ENCODE measurements at places on chromosomes 7 and 10. TPM values are rescaled to one million over a fixed set of nuclear protein-coding genes. Genes with fewer than 3 reads are reported as not detected.

GRCh38 chr10:8416760-8417159 is 362.3 kb downstream of the GATA3 start:
- DNase-seq: no peak
- H3K36me3 ChIP-seq: no peaks in the 10 kb centered on the region
- no peaks in the 10 kb centered on the region for H3K4me1 ChIP-seq
- no peaks in the 10 kb centered on the region for H3K27me3 ChIP-seq
- no peak overlapping the region for H3K27ac ChIP-seq
- H3K4me3 ChIP-seq: no peak overlapping the region

GRCh38 chr7:1293950-1294411 is 61.3 kb downstream of the UNCX start:
- H3K27me3 ChIP-seq: no peaks in the 10 kb centered on the region
- no peak for DNase-seq
- no peak overlapping the region for H3K27ac ChIP-seq
- no peaks in the 10 kb centered on the region for H3K36me3 ChIP-seq

- no peak overlapping the region for H3K4me3 ChIP-seq
- H3K4me1 ChIP-seq: peaks cover 11% of the 10 kb centered on the region
- H3K36me3 ChIP-seq: no peaks in the 10 kb centered on the region
- no peaks in the 10 kb centered on the region for H3K27me3 ChIP-seq
- DNase-seq: no peak
Measured at GRCh38 chr7:101094376-101094775, 9.1 kb downstream of the TRIM56 start.

- DNase-seq: no peak
- no peak overlapping the region for H3K4me3 ChIP-seq
- H3K27me3 ChIP-seq: no peaks in the 10 kb centered on the region
- H3K36me3 ChIP-seq: no peaks in the 10 kb centered on the region
- no peaks in the 10 kb centered on the region for H3K4me1 ChIP-seq
- no peak overlapping the region for H3K27ac ChIP-seq
Measured at GRCh38 chr7:127904670-127904985, 126.6 kb downstream of the LRRC4 start.

- no peaks in the 10 kb centered on the region for H3K36me3 ChIP-seq
- no peaks in the 10 kb centered on the region for H3K27me3 ChIP-seq
- no peak overlapping the region for H3K4me3 ChIP-seq
- no peaks in the 10 kb centered on the region for H3K4me1 ChIP-seq
Measured at GRCh38 chr7:123231021-123232000, 31.5 kb upstream of the SLC13A1 start.

- no peak overlapping the region for H3K27ac ChIP-seq
- no peaks in the 10 kb centered on the region for H3K36me3 ChIP-seq
Measured at GRCh38 chr10:123807444-123808035, 84.1 kb downstream of the CPXM2 start.

C10orf95 gene
- total RNA-seq: 2.1 TPM

PROSER2 gene
- 46.2 TPM for total RNA-seq

MSMB gene
- not detected for total RNA-seq

- no peaks in the 10 kb centered on the region for H3K36me3 ChIP-seq
- H3K4me3 ChIP-seq: no peak overlapping the region
- no peak for DNase-seq
- no peaks in the 10 kb centered on the region for H3K4me1 ChIP-seq
- no peak overlapping the region for H3K27ac ChIP-seq
Measured at GRCh38 chr7:93030605-93031225, 87.1 kb downstream of the SAMD9 start.

- no peak overlapping the region for H3K4me3 ChIP-seq
- DNase-seq: no peak
- H3K27me3 ChIP-seq: no peaks in the 10 kb centered on the region
- peaks cover 31% of the 10 kb centered on the region for H3K4me1 ChIP-seq
- no peak overlapping the region for H3K27ac ChIP-seq
- H3K36me3 ChIP-seq: no peaks in the 10 kb centered on the region
Measured at GRCh38 chr7:102988631-102989560, 76.1 kb downstream of the LRRC17 start.

NYAP1 gene
- total RNA-seq: 6.7 TPM

AKR1C3 gene
- total RNA-seq: 3.0 TPM

DNA sequence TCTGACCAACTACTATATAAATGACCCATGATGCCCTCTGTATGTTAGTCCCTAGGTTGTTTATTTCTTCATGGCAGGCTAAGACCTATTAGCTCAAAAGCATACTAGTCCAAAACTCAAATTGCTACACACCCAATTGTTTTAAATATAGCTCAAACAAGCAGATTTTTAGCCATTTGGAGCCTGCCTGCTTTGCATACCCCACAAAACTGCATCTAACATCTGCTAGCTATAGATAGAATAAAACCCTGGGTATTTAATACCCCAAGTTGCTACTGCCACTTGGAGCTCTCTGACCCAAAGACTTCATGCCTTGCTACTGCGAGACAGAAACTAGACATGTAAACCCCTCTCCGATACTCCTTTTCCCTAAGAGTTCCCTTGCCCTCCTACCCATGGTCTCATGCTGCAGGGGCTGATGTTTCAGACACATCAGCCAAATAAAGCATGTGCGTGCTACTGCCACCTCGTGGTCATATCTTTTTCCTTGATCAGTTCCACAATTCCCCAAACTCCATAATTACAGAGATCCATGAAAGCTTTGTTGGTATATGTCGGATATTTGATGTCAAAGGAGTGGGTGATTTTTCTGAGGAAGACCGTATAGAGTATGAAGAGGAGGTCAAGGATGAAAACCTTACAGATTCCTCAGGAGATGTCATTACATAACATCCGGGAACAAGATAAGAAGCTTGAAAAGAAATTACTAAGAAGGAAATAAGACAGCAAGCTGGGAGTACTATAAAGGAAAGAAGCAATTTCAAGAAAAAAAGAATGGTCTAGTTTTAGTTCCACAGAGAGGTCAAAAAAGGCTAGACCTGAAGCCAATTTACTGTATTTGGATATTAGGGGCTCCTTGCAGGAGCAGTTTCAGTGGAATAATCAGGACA is 386.6 kb downstream of the SH2D4B start:
- no peaks in the 10 kb centered on the region for H3K36me3 ChIP-seq
- H3K27me3 ChIP-seq: no peaks in the 10 kb centered on the region
- peak; percentile 21 for DNase-seq
- no peak overlapping the region for H3K4me3 ChIP-seq
- H3K27ac ChIP-seq: no peak overlapping the region
- H3K4me1 ChIP-seq: no peaks in the 10 kb centered on the region

DNA sequence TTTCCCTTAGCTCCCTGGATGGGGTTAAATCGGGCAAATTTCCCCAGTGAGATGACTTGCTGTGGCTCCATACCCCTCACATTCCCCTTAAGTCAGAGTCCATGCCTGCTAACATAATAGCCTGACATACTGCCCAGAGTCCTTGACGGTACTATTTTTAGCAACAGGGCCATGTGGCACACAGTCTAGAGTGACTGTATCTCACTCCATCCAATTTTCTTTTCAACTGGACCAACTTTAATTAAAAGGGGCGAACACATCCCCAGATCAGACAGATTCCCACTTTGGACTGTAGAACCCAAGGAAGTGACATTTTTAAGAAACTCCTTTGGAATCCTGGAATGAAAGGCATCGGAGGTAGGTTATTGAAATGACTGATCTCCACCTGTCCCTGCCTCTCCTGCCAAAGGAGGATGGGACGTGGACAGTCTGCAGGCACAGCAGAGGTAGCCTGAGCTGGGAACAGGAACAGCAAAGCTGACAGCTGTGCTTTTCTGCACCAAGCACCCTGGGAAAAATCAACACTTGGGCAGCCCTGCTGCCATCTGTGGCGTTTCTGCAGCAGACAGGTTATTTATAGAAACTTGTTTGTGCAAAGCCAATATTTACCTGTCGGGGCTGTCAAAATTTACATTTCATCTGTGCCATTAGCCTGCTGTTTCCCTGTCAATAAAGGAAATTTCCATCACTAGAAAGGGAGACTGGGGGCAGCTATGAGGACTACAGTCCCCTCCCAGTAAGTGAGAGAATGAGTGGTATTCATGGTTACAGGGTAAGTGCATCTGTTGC is 221.5 kb upstream of the AOAH start:
- H3K27me3 ChIP-seq: no peaks in the 10 kb centered on the region
- H3K36me3 ChIP-seq: no peaks in the 10 kb centered on the region
- no peaks in the 10 kb centered on the region for H3K4me1 ChIP-seq

GRCh38 chr10:5887029-5887428 is 2.7 kb downstream of the ANKRD16 start:
- H3K4me1 ChIP-seq: peaks cover 11% of the 10 kb centered on the region
- no peak overlapping the region for H3K4me3 ChIP-seq
- peaks cover 24% of the 10 kb centered on the region for H3K36me3 ChIP-seq

DNA sequence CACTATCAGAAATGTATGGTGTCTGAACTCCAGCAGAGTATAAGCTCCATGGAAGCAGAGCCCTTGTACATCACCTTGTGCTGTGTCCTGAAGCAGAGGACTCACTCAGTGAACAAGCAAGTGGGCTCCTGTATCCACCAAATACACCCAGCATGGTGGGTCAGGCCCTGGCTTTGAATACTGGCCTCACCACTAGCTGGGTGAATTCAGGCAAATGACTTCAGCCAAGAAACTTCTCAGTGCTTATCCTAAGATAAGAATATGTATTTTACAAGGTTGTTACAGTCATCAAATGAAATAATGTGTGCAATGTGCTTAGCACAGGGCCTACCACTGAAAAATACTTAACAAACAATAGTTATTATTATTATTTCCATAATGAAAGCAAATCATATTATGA is 62.6 kb downstream of the CALD1 start:
- DNase-seq: no peak
- no peak overlapping the region for H3K27ac ChIP-seq
- H3K36me3 ChIP-seq: no peaks in the 10 kb centered on the region
- no peaks in the 10 kb centered on the region for H3K27me3 ChIP-seq

GRCh38 chr10:54745436-54745835 is 55.6 kb downstream of the PCDH15 start:
- H3K4me3 ChIP-seq: no peak overlapping the region
- H3K4me1 ChIP-seq: no peaks in the 10 kb centered on the region
- no peak for DNase-seq
- no peaks in the 10 kb centered on the region for H3K27me3 ChIP-seq
- H3K36me3 ChIP-seq: no peaks in the 10 kb centered on the region

- H3K27me3 ChIP-seq: no peaks in the 10 kb centered on the region
- H3K36me3 ChIP-seq: no peaks in the 10 kb centered on the region
- no peak overlapping the region for H3K4me3 ChIP-seq
- no peak overlapping the region for H3K27ac ChIP-seq
- H3K4me1 ChIP-seq: no peaks in the 10 kb centered on the region
Measured at GRCh38 chr7:79593866-79594301, 140.4 kb upstream of the MAGI2 start.

ZNF12 gene
- total RNA-seq: 19.0 TPM

CDH23 gene
- not detected for total RNA-seq

DNA sequence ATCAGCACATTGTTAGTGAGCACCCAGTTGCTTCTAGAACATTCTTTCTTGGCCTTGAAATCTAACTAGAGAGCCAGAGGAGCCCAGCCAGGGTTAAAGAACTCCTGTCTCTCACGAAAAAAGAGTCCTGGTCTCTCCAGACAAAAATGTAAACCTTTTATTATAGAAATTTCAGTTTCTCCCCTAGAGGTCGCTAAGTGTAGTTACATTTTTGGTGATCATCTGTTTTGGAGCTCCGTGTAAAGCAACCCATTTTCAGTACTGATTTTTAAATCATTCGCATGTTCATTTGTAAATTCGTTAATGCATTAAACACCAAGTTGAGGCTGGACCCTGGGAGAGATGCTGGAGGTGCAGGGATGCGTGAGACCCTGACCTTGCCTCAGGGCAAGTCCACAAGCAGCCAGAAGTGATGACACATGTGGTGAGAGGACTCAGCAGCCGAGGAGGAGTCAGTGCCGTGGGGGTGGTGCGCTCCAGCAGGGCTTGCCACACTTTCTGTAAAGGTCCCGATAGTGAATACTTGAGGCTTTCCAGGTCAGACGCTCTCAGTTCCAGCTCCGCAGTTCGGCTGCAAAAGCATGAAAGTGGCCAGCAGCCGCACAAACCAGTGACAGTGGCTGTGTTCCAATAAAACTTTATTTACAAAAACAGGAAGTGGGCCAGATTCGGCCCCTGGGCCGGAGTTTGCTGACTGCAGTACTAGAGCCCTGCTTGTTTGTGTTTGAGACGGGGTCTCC is 578.6 kb upstream of the FOXK1 start:
- H3K4me3 ChIP-seq: no peak overlapping the region
- H3K27me3 ChIP-seq: no peaks in the 10 kb centered on the region
- no peaks in the 10 kb centered on the region for H3K4me1 ChIP-seq
- H3K27ac ChIP-seq: no peak overlapping the region
- no peaks in the 10 kb centered on the region for H3K36me3 ChIP-seq

DNA sequence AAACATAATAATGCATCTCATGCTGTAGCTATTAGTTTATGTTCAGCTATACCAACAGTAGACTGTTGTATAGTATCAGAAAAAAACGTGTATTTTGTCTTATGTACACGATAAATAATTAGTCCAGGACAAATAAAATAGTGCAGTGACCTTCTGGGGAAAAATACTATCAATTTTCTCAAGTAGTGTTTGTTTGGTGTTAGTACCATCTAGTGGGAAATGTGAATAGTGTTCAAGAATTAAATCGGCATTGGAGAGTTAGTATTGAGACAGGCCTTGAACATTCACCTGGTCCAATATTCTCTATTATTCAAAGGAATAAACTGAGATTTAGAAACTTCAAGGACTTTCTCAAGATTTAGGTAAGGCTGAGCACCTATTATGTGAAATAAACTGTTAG is 21.7 kb upstream of the OR2A5 start:
- no peak overlapping the region for H3K4me3 ChIP-seq
- no peaks in the 10 kb centered on the region for H3K27me3 ChIP-seq
- no peaks in the 10 kb centered on the region for H3K4me1 ChIP-seq
- DNase-seq: peak; percentile 28
- no peaks in the 10 kb centered on the region for H3K36me3 ChIP-seq
- H3K27ac ChIP-seq: no peak overlapping the region

FAM25A gene
- 2.7 TPM for total RNA-seq

GRCh38 chr7:110519851-110520250 is 571.1 kb upstream of the LRRN3 start:
- DNase-seq: no peak
- H3K4me3 ChIP-seq: no peak overlapping the region
- no peaks in the 10 kb centered on the region for H3K4me1 ChIP-seq
- H3K36me3 ChIP-seq: no peaks in the 10 kb centered on the region

GRCh38 chr10:124344931-124345330 is 73.8 kb downstream of the OAT start:
- no peak for DNase-seq
- H3K27ac ChIP-seq: no peak overlapping the region
- no peaks in the 10 kb centered on the region for H3K4me1 ChIP-seq
- no peaks in the 10 kb centered on the region for H3K27me3 ChIP-seq
- H3K4me3 ChIP-seq: no peak overlapping the region

DNA sequence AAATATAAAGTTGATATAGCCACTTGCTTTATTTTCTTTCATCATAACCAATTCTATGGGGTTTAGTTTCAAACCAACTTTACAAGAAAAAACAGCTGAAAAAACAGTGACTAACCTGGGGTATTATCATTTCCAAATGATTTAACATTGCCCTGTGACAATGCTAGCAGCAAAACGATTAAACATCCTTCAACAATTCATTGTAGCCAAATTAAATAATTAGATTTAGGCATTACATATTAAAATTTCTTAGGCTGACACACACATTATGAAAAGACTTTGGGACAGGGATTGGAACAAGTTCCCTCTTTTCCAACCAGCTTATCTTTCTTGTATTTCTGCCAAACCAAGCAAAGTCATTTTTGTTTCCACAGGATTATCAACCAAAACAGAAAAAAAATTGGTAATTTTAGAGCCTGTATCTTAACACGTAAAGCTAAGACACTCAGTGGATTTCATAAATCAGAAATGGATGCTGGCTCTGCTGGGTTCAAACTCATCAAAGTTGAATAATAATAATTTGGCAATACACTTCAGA is 84.0 kb downstream of the SEMA3D start:
- H3K27ac ChIP-seq: no peak overlapping the region
- H3K27me3 ChIP-seq: no peaks in the 10 kb centered on the region
- peaks cover 5% of the 10 kb centered on the region for H3K4me1 ChIP-seq
- no peak for DNase-seq
- no peaks in the 10 kb centered on the region for H3K36me3 ChIP-seq

MACC1 gene
- 9.8 TPM for total RNA-seq

LEP gene
- total RNA-seq: not detected

Data from HCT116 (cell line).